CD4-positive, alpha-beta T cell treated with Interleukin-10 for 1 hour (primary cell): ENCODE measurements at places on chromosomes 16 and 17.
A peak's percentile ranks its signal among the peaks of the same experiment; 100 is the strongest.

DNA sequence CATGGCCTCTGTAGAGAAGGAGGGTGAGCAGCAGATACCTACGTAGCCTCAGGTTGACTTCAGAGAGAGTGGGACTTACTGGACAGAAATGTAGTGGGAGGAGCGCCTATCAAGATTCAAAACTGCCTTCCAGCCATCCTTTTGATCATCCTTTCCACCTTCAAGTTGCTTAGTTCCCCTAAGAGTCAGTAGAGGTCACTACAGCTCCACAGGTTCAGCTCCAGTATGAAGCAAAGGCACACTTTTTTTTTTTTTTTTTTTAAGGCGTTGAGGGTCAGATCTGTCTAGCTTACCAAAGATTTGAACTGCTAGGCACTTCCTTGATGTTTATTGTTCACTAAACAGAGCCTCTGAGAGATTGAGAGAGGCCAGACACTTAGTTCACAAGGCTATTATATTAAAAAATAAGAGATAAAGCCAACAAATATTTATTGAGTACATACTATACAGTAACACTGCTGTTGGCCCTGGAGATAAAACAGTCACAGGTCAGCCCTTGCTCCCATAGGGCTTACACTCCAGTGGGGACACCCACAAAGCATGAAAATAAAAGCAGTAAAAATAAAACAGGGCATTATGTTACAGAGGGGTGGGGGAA is 3.1 kb downstream of the RNF227 start:
- DNase-seq: peak; percentile 85

DNA sequence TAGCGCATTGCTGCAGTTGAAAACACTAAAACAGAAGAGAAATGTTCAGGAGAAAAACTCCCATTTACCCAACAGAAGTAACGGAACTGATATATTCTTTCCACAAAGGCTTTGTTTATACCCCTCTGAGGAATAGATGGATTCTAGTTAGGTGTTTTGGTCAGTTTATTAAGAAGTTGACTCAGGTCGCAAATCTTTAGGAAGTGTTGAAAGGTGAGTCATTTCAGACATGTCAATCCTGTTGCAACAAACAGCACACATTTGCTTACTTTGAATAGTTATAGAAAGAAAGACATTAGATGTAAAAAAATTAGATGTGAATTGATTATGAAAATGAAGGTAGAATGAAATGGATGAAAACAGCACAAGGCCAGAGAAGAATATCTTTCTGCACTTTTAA is 941.0 kb downstream of the KCNJ2 start:
- DNase-seq: no peak

- no peak for DNase-seq
Measured at GRCh38 chr17:565521-565920, 149.1 kb downstream of the VPS53 start.

DNA sequence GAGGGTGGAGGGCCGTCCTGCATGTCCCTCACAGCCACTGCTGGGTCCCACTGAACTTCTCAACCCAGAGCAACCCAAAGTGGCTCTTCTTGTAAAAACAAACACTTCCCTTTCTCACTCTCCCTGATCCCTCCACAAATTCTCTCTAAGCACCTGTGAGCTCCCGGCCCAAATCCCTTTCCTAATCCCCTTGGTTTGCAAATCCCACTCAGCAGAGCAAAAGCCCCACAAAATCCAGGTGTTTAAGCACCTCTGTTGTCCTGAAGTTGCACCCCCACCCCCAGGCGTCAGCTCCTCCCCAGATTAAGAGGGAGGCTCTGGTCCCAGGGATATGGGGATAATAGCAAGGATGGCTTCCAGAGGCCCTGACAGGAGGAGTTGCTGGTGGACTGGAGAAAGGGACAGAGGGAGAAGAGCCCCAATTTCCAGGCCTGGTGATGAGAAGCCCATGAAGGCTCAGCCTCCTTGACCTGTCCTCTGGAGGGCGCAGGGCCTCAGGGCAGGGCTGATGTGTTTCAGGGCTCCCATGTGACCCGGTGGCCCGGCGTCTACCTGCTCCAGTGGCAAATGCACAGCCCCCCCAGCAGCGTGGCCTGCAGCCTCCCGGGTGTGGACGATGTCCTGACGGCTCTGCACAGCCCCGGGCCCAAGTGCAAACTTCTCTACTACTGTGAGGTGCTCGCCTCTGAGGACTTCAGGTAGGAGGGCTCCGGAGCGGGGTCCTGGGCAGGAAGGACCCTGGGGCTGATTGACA is 23.0 kb downstream of the NAGPA start:
- no peak for DNase-seq
